H9 (cell line): ENCODE measurements at places on chromosomes 7 and 10.

GRCh38 chr10:133261726-133262325, 14.8 kb downstream of the ADAM8 start:
- DNase-seq: peak; percentile 69

GRCh38 chr10:17497446-17498030, 43.1 kb upstream of the ST8SIA6 start:
- no peak for DNase-seq

DNA sequence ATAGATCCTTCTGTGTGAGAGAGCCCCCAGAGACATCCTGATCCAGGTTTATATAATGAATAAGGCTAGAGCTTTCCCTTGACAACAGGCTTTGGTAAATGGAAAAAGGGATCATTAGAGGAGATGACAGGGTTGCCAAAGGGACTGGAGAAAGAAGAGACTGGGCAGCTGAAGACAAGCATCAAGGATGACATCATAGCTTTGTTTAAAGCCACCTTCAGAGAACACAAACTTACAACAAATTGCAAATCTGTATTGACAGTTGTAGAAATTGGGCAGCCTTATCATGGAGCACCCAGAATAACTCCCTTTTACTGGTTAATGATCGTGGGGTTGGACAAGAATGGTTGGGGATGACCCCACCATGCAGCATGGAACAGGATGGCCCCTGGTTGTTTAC, 3.7 kb upstream of the PLPP4 start:
- no peak for DNase-seq

GRCh38 chr10:46229144-46229563, 57.6 kb upstream of the ANTXRL start:
- peak; percentile 67 for DNase-seq

GRCh38 chr10:6689036-6689435, 109.0 kb upstream of the PRKCQ start:
- no peak for DNase-seq

DNA sequence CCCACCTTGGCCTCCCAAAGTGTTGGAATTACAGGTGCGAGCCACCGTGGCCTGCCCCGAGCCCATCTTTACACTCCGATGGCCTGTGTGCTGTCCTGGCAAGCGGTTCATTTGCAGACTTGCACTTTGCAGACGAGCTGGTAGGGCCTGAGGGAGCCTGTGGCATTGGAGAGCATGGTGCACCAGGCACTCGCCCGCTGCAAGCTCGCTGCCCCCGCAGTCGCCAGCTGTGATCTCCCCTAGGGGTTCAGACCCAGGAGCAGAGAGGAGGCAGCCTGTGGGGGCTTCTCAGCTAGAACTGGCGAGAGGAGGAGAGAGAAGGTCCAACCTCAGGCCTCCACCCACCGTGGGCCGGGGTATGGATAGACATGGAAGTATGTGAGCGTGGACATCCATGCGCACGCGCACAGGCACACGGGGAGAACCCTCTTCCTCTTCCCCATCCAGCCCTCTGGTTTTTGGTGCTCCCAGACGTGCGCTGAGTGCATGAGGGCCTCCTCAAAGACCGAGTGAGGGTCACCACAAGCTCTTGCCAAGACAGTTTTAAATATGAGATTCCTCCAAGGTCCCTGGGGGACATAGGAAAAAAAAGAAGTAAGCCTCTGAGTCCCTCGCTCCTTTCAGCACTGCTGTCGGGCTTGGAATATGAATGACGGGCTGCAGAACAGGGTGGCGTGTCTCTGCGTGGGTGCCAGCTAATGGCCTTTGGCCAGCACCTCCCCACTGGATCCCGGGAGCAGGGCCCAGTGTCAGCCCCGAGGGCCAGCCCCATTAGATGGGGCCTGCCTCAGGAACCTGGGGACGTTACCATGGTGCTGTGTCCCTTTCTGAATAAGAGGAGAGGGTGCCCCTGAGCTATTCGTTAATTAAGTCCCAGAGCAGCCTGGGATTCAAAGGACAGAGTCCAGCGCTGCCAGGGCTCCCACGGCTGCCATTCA, 15.1 kb upstream of the TTYH3 start:
- DNase-seq: no peak

DNA sequence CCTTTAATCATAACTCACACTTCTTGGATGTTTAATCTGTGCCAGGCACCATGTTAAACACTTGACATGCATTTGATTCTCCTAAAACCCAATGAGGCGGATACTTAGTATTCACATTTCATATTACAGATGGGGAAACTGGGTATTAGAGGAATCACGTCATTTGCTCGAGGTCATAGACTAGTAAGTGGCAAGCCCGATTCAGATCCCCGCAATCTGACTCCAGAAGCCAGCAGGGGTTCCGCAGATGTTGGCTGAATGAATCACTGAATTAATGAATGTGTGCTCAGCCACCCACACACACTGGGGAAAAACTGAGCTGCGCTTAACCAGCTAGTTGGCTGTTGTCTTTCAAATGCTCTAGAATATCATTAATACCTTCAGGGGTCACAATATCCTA, 22.5 kb upstream of the ENO4 start:
- DNase-seq: no peak

DNA sequence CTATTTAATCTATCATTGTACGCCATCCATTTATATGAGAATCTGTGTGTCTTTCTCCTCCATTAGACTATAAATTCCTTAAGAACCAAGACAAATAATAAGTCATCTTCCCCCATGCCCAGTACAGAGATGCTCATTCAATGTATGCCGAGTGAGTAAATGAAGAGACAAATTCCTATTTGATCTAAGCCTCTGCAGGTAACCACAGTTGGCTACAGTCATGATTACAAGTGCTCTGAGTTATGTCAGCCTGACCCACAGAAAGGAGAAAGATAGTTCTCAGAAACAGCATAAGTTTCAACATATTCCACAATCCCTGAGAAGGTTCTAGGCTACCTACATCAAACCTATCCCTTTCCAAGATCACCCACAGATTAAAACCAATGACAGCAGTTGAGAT, 46.1 kb downstream of the MPP7 start:
- DNase-seq: no peak

DNA sequence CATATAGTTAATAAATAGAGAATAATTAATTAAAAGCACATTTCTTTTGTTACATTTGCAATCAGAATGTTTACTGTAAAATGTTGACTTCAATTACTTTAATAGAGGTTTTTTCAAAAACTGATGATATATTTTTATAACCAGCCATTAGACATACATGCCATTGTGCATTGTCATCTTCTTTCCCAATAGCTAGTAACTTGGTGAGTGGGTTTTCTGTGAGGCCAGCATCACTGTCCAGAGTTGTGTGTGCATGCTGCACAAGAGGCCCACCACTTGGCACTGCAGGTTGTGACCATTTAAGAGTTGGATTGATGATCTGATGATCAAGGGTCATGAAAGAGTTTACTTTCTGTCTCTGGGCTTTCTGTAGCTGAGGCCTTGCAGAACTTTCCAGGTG, 46.5 kb downstream of the TFEC start:
- no peak for DNase-seq

GRCh38 chr7:128017862-128018845, 13.1 kb downstream of the LRRC4 start:
- DNase-seq: no peak

- DNase-seq: no peak
Observed at GRCh38 chr7:104358446-104359132, 30.2 kb downstream of the LHFPL3 start.

DNA sequence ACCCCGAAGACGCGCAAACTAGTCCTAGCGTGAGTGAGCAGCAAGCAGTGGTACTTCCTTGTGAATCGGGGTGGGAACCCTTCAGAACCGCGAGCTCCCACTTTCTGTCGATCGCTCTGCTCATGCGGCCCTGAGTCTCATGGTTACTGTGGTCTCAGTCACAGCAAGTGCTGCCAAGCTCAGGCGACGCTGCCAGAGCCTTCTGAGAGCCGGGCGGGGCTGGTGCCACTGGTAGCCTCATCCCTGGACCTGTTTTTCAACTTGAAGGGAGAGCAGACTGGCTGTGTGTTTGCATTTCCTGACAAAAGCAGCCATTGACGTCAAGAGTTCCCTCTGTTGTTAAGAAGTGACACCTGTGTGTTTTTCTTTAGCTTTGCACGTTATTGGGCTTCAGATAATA, 32.9 kb upstream of the BHLHA15 start:
- DNase-seq: no peak

- peak; percentile 50 for DNase-seq
Observed at GRCh38 chr7:158815083-158815799, 14.1 kb downstream of the ESYT2 start.

- DNase-seq: no peak
Observed at GRCh38 chr7:63900394-63901203, 98.0 kb upstream of the ZNF722 start.

GRCh38 chr10:34187201-34187600, 627.9 kb downstream of the PARD3 start:
- no peak for DNase-seq

DNA sequence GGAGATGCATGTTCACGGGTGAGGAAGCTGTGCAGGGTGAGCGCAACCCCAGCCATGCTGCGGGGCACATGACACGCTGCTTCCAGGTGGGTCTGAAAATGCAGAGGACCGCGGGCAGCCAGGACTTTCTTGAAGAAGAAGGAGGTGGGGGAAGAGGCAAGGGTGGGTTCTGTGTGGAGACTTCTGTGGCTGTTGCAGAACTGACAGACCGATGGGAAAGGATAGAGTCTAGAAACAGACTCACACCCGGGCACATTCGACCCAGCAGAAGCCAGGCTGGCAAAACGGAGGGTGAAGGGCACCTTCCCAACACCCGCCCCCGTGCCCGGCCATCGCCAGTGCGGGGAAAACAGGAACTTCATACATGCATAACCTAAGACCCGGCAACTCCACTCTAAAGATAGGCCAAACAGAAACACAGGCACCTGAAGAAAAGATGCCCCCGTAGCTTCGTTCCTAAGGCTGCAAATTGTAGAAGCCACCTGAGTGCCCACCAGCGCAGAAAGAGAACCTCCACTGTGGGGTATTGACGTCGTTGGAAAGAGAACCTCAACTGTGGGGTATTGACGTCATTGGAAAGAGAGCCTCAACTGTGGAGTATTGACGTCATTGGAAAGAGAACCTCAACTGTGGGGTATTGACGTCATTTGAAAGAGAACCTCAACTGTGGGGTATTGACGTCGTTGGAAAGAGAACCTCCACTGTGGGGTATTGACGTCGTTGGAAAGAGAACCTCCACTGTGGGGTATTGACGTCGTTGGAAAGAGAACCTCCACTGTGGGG, 4.8 kb upstream of the KNDC1 start:
- DNase-seq: no peak

DNA sequence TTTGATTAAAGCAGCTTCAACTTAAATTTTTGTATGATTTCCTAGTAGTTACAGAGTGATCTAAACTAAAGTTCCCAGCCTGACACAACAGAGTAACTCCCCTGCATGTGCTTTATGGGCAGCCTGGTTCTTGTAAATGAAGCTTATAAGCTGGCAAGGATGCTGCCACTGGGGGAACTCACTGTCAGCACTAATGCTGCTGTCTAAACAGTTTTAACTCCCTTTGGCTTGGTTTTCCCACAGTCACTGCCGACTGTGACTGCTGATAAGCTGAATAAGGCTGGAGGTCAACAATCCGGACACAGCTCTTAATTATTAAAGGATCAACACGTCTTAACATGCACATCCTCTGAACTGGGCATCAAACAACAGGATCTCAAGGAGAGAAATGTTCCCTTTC, 130.1 kb downstream of the OTUD1 start:
- no peak for DNase-seq

GRCh38 chr10:114058297-114058696, 14.6 kb downstream of the ADRB1 start:
- DNase-seq: no peak

DNA sequence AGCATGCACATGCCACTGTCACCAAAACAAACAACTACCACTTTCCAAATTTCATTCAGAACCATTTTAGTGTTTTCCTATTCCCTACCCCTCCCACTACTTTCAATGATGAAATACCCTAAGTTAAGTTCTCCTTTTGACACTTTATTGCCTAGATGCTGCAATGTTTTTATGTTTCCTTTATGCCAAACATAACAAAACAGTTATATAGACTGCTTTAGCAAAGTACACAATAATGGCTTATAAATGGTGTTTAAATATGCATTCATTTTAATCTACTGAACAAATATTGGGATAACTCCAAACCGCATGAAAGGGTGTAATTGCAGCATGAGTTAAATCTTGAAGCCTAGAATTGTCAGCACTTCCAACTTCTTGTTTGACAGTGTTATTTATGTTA, 69.2 kb downstream of the PHYHIPL start:
- no peak for DNase-seq

- no peak for DNase-seq
Observed at GRCh38 chr10:442209-442608, 247.3 kb downstream of the DIP2C start.

GRCh38 chr7:46197785-46198540, 276.9 kb upstream of the IGFBP3 start:
- no peak for DNase-seq

- no peak for DNase-seq
Observed at GRCh38 chr10:76082232-76082631, 650.8 kb downstream of the LRMDA start.

DNA sequence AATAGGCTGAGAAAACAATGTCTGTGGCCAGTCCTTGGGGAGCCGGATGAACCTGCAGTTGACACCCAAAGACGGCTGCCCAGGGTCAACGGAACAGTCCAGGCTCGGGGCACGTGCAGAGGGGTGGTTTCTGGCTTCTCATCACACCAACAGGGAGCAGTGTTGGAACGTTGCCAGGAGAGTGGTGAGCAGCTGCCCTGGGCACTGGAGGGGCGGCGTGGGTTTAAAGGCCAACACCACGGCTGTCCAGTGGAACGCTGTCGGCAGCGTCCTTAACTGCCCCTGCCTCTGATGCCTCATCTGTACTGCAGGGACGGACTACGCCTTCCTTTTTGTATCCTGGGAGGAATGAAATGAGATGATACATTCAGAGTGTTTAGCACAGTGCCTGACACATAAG, 19.8 kb downstream of the JCAD start:
- DNase-seq: no peak

- DNase-seq: peak; percentile 77
Observed at GRCh38 chr7:7201578-7202374, 19.4 kb downstream of the C1GALT1 start.

DNA sequence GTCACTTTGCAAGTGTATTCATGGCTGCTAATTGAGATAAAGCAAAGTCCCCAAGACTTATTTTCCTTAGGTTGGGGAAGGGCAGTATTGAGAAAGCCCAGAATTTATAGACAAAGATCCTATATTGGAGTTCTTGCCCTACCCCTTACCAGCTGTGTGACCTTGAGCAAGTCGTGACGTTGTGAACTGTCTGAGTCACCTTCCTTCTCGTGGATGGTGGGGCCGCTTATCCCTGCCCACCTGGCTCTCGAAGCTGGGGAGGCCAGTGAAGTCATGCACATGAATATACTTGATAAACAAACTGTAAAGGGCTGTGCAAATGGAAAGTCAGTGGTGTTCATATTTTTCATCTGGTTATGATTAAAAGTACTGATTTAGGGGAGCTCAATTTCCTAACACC, 127.4 kb downstream of the TACC2 start:
- DNase-seq: no peak

DNA sequence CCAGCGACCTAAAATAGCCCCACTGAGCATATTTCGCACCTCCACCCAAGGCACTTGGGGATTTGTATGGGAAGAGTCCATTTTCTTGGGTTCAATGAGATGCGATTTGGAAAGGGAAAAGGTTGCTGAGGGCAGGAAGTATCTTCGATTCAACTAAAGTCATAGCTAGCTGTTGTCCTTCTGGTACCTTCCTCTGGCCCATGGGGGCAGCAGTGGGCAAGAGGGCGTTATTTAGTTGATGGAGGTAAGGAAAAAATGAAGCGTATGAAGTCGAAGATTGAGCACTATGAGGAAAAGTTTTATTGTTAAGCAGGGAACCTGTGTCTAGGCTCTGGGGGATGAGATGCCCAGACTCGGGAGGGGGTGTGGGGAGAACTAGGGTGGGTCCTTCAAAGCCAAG, 135.4 kb downstream of the EVX1 start:
- no peak for DNase-seq

- peak; percentile 81 for DNase-seq
Observed at GRCh38 chr7:50467817-50468610, 17.9 kb upstream of the FIGNL1 start.
